ENCODE measurements at places on chromosomes 5 and 9.

- DNase-seq, result no peak
Measured at GRCh38 chr5:35316611-35317274, 86.5 kb upstream of the PRLR start.

DNA sequence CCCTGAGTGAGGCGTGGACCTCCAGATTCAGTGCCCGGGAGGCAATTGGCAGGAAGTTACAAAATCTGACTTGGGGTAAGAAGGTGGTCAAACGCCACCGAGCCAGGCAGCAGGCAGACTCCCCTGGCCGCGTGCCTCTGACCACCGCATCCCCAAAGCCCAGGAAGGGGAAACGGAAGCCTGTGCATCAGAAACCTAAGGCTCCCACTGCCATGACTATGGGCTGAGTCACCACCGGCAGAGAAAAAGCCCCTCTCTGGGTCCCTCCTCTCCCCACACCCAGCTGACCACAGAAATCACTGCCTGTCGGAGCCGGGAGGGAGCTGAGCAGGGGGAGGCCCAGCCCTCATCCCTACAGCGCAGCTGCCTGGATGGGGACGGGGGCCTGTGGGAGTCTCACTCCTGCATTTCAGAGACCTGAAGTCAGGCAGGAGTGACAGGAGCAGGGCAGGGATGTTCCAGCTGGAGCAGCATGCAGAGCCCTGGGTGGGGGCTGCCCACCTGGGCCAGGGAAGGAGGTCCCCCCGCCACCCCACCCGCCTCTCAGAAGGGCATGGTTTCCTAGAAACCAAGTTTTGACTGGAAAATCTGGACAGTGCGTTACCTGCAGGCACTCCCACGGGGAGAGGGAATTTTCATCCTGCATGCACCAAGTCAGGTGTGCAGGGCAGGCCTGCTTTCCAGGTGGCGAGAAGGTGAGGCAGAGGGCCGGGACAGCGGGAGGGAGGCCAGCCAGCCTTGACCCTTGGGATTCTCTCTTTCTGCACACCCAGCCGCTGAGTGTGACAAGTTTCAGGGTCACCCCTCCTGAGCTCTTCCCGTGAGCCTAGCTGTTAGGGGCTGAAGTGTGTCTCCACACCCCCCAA lies 68.2 kb downstream of the LRSAM1 start:
- DNase-seq, result no peak

DNA sequence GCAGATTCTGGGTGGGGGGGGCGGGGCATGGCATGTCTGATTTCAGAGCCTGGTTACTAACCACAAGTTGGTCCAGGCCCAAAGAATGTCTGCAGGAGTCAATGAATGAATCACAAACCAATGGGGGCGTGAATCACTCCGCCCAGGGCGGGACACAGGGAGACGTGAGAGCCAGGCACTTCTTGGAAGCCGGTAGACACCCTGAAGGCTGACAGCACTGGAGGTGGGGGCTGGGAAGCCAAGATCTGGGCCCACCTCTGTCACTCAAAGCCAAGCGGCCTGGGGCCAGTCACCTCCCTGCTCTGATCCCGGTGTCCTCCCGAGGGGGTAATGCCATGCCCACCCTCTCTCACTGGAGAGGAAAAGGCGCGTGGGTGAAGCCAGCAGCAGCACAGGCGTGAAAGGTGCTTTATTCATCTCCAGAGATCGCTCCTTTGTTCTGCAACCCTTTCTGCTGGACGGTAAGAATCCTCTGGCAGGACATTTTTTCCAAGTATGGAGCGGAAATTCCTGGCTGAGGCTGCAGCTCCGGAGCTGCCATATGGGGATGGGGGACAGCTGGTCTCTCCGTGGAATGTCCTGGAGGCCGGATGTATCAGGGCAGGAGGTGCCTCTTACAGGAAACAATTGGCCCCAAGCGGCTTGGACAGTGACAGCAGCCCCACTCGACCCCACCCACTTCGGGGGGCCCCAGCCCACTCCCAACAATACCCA lies 85.0 kb downstream of the STK10 start:
- no peak for DNase-seq

DNA sequence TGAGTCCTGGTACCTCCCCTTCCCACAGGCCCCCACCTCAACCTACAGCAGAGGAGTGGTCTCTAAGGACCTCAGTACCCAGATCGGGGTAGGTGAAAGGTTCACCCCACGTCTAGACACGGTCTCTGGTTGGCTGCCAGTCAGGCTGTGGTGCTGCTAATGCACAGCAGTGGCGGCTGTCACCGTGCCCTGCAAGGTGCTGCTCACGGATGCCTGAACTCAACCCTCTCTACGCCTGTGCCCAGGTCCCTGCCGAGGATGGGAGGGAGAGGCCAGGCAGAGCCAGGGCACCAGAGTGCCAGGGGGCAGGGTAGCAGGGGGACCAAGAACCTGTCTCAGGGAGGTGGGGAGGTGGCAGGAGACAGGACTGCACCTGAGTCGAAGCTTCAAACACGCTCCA lies 14.3 kb downstream of the IER5L start:
- no peak for DNase-seq

DNA sequence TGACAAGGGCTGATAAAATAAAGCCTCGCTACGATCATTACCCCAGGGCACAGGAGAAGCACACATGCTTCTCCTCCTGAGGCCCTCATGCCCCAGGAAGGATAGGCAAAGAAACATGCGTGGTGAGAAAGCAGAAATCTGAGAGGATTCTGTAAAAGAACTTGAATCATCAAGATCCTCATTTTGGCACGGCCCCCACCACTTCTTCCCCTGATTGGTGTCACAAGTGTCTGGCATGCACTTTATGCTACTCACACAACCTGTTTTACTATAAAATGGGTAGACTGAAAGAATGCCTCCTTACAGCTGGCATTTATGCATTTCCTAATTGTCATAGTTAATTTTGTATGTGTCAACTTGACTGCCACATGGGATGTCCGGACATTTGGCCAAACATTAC lies 32.1 kb downstream of the PCA3 start:
- no peak for DNase-seq

DNA sequence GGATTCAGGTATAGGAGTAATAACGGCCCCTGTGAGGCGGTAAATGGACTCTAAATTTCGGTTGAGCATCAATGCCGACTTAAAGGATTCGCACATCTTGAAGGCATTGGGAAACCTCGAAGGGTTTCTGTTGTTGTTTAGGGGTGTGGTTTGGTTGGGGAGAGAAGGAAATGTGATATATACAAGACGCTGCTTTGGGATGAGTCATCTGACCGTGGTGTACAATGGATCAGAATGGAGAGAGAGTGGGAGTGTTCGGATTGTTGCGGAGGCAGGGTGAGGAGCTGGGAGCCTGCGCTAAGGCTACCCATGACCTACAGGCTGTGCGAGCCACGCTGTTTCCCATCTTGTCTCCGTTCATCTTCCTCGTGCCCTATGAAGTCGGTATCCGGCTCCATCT lies 60.4 kb upstream of the ERCC6L2 start:
- no peak for DNase-seq

- DNase-seq, result peak; percentile 77
Measured at GRCh38 chr5:14870337-14871213, 1.0 kb downstream of the ANKH start.

DNA sequence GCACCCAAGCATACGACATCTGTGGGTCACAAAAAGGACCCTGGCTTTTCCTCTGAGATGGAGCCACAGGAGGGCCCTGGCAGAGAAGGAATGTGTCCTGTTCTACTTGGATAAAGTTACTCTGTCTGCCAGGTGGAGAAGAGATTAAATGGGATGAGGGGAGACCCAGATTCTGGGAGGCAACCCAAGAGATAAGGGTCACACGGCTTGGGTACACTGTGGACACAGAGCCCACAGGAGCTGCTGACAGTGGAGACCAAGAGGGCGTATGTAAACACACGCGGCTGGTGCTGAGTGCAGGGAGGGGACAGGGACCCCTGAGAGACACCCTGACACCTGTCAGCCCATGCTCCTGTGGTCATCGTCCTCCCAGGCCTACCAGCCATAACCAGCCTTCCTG lies 6.2 kb downstream of the CDK20 start:
- DNase-seq, result no peak

DNA sequence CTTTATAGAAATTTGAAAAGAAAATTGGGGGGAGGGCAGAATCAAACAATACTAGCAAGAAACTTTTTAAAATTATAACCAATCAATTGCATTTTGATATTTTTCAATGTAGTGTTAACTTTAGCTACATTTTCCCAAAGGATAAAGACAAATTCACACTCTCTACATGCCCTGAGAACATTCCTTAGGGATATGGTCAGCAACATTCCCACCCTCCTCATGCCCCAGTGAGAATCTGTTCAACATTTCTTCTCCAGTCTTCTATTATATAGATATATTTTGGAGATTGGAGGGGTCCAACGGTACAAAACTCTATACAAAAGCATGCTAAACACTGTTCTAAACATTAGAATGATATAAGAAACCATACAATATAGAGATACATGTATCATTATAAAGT lies 11.6 kb upstream of the PRR16 start:
- DNase-seq, result no peak

DNA sequence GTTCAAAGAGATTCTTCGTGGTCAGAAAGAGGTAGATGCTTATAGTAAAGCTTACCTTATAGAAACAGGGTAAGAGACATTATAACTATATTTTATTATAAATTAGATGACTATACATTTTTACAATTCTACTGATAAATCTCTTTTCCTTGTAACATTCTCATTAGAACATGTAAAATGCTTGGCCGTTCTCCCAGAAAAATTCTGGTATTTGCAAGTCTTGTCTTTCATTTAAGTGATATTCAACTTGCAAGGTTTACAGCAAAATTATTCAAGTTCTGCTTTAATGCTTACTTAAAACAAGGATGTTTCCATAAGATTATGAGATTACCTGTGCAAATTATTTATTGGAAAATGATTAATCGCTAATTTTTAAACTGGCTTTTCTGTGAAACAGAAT lies 41.3 kb upstream of the CDH18 start:
- DNase-seq, result no peak

- no peak for DNase-seq
Measured at GRCh38 chr9:95373782-95374487, 56.4 kb upstream of the FANCC start.

- peak; percentile 48 for DNase-seq
Measured at GRCh38 chr9:33524306-33524947, 376 bp downstream of the ANKRD18B start.

DNA sequence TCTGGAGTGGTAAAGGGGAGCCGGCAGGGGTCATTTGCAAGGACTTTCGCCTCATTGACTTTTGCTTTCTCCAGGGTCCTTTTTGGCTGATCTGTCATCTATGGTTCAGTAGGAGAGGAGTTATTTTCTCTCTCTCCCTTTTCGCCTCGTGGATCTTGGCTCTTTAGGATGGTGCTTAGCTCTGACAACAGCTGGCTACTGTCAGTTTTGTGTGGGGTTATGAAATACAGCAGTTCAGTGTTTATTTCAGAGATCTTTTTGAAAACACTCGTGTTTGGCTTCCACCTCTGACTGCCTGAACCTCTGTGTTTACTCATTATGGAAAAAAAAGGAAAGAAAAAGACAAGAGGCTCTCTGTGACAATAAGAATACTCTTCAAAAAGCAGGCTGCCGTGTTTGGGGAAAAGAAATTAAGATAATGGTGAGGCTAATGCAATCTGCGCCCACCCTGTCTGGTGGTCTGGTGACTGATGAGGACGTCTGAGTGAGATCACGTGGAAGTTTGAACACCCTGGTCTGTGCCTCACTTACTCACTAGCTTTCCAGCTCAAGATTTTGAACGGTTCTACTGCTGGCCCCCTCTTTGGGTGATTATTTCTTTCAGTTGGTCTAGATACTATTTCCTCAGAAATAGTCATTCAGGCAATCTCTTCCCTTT lies 567.7 kb downstream of the CAAP1 start:
- no peak for DNase-seq

DNA sequence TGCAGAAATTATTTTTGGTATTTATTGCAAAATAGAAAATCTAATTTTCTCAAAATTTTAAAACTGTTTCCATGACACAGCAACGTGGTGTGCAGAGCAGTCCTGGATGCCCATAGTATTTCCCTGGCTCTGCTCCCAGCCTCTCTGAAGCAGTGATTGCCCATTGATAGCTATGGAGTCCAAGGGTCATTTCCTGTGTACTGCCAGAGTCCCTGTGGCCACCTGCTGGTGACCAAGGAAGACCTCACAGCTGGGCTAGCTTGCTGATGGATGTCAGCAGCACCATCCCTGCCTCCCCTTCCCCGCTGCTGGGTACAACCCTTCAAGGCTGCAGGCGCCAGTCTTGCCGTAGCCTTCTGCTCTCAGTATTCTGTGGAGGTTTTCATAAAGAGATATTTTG lies 184.1 kb downstream of the DIRAS2 start:
- DNase-seq, result no peak

- DNase-seq, result no peak
Measured at GRCh38 chr5:133406977-133407632, 205.2 kb downstream of the FSTL4 start.

DNA sequence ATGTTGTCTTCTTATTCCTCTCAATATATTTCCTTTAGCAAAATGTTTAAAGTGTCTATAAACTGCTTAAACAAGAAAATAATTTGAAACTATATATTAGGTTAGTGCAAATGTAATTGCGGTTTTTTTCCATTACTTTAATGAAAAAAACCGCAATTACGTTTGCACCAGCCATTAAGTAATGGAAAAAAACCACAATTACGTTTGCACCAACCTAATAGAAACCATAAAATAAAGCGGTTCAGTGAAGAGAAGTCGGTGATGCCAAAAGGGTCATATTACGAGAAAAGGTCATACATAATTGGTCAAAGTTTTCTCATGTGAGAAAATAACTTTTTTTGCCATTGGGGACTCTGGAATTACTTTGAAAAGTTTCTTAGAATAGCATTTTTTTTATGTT lies 385.6 kb upstream of the ST8SIA4 start:
- no peak for DNase-seq

GRCh38 chr5:97182571-97183099 lies 412 bp downstream of the RIOK2 start:
- peak; percentile 46 for DNase-seq

DNA sequence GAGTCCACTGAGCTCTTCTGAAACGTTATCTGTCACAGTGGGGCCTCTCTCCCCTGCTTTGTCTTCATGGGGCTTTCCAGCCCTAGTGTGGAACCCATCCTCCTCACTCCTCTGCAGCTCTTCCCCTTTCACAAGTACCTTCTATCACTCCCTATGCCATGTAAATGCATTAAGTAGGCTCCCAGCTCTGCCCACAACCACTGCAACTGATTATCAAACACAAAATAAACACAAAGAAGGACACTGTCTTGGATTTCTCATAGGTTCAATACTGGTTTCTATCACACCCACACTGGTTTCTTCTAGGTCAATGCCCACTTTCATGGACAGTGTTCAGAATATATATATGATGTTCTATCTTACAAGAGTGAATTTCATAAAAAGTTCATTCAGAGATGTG lies 139.4 kb downstream of the GNAQ start:
- no peak for DNase-seq

GRCh38 chr5:80577707-80578106 lies 7.6 kb upstream of the ANKRD34B start:
- DNase-seq, result no peak

DNA sequence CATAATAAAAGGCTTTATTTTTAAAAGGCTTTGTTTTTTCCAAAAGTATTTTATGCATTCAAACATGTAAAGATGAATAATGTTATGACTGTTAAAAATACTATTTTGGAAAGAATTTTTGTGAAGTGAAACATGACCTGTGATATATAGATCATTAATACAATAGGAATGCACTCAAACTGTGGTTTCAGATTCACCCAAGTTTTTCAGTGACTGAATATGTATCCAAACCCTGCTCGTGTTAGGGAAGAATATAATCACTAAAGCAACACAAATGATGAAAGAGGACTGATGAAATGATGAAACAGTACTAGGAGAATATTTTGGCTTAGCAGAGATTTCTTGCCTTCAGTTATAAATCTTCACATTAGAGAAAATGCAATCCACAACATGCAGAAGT lies 278.0 kb downstream of the ADAMTS6 start:
- DNase-seq, result no peak

- DNase-seq, result no peak
Measured at GRCh38 chr5:14215901-14216300, 72.8 kb downstream of the TRIO start.
